ENCODE measurements at places on chromosomes 2 and 18.

DNA sequence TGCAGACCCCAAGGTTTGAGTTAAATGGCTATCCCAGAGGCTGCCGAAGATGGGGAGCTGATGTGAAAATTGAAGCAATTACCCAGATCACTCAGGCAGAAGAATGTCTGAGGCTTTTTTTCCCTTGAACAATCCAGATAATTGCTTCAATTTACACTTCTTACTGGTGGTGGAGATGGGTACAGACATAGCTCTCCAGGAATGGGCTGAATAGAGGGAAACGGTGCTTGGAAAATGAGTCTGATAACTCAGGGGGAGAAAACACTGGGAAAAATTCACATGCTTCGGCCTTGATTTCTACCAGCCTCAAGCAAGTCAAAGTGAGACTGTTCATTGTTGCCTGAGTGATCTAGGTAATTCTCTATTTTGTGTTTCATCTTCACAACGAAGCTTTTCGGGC, 9.5 kb upstream of the KIF5C start:
- no peak for DNase-seq

DNA sequence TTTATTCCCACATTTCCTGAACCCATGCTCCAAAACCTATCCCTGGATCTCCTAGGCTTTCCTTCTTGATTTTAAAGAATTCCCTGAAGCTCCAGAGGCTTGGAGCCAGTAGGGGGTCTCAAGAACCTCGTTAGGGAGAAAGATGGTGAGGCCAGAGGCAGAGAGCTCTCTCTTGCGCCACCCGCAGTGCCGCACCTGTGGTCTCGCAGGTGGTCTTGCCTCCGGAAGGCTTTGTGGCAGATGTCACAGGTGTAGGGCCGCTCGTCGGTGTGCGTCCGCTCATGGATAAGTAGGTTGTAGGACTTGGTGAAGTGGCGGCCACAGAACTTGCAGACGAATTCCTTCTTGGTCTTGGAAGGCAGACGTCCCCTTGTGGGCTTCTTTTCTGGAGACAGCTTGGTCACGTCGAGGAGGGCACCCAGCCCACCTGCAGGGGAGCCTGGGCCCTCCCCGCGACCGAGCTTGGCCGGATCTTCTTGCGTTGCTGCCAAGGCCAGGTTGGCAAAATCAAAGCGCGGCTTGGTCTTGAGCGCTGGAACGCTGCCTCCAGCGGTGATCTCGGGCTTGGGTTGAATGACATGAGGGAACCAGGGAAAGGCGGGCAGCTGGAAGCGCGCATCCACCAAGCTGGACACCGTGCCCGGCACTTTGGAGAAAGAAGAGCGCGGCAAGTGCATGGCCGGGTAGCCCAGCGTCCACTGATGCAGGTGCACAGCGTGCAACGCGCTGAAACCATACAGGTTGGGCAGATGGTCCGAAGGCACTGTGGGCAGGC, 5.3 kb downstream of the OSR1 start:
- DNase-seq = no peak

GRCh38 chr2:160670618-160671017, 177.0 kb upstream of the RBMS1 start:
- no peak for DNase-seq

DNA sequence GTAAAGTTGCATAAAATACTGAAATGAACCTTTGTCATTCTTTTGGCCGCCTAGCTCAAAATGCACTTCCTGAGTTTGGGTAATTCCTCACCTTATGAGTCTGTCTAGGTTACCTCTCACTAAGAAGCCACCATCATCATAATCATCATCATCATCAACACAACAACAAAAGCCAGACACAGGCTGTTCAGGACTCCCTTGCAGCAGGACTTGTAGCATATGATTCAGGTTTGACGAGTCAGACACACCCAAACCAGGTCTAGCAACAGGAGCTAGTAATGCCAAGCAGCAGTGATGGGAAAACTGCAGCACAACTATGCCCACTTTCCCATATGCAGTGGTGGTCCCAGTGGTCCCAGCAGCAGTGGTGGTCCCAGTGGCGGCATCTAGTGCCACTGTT, 2.8 kb upstream of the SGO2 start:
- no peak for DNase-seq

GRCh38 chr2:66561645-66562303, 126.8 kb downstream of the MEIS1 start:
- no peak for DNase-seq

DNA sequence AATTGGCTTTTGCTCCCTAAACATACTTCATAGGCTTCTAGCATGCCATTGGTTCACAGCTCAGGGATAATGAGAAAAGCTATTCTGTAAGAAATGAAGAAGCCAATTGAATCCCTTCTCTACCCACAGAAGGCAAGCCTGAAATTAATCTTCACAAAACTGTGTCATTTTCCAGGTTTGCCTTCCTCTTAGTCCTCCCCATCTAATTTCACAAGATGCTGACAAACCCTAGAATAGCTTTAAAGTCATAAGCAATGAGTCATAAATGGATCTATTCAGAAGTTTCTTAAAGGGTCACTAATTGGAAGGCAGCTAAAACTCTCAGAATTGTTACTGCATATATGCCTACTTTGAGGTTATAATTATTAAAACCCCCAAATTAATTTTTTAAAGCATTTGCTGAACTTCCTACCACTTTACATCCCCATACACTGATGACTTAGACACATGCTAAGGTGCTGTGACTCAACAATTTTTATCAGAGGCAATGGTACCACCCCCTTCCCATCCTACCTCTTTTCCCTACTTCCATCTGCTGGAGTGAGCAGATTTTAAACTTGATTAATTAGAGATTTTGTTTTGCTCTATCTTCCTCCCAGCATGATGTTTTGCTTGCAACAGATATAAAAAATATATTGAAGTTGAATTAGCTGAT, 51.3 kb upstream of the NABP1 start:
- DNase-seq = no peak

DNA sequence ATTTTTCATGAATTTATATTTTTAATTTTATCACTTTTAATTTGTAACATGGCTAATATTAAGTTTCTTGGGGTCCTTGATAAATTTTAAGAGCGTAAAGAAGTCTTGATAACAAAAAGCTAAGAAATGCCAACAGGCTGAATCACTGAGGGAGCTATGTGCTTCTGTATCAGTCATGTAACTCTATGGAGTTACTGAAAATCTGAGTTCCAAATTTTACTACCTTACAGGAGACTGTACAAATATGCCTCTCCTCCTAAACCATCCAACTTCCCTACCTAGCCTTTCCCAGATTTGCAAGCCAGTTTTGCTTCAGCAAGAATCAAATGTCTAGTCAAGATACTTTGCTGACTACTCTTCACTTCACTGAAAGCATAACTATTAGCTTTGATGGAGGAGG, 35.7 kb downstream of the FEZ2 start:
- no peak for DNase-seq

- DNase-seq = peak; percentile 50
Observed at GRCh38 chr2:101188683-101189405, 37.7 kb upstream of the TBC1D8 start.

- DNase-seq = no peak
Observed at GRCh38 chr2:70002241-70002899, 40.9 kb upstream of the ASPRV1 start.

GRCh38 chr18:13620206-13620672, 106.1 kb downstream of the FAM210A start:
- DNase-seq = no peak

DNA sequence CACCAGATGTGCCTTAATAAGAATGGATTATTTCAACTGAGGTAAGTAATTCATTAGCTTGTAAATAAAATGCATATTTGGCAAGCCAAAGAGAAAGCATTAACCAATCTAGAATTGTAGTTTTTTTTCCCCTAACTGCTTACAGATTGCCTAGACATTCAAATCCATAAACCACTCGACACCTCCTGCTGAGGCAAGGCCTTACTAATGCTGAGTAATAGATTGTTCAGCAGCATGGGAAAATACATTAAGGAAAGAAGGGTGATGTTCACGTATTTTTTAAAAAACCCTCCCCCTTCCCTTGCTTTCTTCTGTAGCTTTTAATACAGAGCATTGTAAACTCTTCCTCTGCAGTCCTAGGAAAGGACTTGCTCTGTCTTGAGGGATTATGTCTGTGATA, 17.0 kb upstream of the LINC00305 start:
- no peak for DNase-seq

GRCh38 chr18:70321616-70322015, 32.8 kb downstream of the SOCS6 start:
- no peak for DNase-seq

DNA sequence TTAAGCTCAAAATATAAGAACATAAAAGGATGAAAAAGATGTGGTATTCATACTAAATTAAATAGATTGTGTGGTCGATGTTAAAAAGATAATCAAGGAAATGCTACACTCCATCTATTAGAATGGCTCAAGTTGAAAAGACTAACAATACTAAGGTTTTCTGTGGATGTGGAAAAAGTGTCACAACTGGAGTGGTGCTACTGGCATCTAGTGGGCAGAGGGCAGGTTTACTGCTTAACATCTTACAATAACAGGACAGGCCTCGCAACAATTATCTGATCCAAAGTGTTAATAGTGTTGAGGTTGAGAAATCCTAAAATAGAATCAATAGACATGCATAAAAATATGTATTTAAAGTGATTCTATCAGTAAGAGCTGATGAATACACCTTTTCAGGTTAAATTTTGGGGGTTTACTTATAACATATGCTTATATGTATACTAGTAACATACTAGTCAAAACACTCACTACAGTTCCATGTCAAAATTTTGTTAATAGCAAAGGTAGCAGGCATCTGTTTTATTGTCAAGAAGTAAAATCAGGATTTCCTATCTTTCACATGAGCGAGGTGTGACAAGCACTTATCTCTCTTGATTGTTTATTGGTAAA, 91.5 kb upstream of the TMEFF2 start:
- DNase-seq = peak; percentile 67

- no peak for DNase-seq
Observed at GRCh38 chr2:48316753-48317750, 212.9 kb upstream of the STON1 start.

DNA sequence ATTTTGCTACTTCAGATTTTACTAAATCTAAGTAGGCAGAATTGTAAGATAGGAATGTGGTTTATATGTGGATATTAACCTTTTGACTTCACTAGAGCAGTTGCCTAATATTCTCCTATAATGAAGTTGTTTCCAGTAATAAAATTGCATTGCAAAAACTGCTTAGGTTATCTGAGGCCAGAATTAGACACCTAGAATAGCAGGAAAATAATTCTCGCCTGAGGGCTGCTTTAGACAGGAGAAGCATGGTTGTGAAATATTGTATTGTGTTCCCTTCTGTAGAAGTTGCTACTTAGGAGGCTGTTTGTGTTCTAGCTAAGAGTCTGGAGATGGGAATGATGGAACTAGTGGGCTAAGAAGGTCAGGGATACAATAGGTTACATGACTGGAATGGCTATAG, 146.3 kb downstream of the PLCL1 start:
- no peak for DNase-seq

DNA sequence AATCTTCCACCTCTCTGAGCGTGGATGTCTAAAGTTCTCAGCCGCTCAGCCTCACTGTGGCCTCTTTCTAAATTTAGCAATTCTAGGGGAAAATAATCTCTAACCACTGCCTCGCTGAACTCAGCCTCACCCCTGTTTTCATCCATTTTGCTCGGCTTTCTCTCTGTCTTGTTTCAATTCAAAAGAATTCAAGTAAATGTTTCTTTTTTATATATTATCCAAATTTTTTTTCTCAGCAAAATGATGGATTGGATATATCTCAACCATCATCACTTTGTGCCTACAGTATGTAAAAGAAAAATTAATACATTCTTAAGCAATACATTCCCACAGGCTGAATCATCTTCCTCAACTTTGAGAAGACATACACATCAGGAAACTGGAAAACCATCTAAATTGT, 24.0 kb upstream of the GALNT5 start:
- no peak for DNase-seq

Data from NCI-H2081 (cell line).